ENCODE measurements at places on chromosomes 12 and 14. TPM values are rescaled to one million over a fixed set of nuclear protein-coding genes. Genes with fewer than 3 reads are reported as not detected.

The PDE3A gene
- total RNA-seq: not detected

The CCDC88C gene
- 7.4 TPM for total RNA-seq

The MNAT1 gene
- total RNA-seq: 79.7 TPM

The ACVR1B gene
- 13.4 TPM for total RNA-seq

The METTL25 gene
- total RNA-seq: 2.2 TPM

The NANOG gene
- not detected for total RNA-seq

The C12orf42 gene
- total RNA-seq: not detected

The PMEL gene
- total RNA-seq: 12.6 TPM

The GON7 gene
- total RNA-seq: 6.4 TPM

The BEGAIN gene
- total RNA-seq: not detected

The LTBP2 gene
- 121 TPM for total RNA-seq

The KMT2D gene
- 94.0 TPM for total RNA-seq

The MANSC4 gene
- not detected for total RNA-seq

The KRT77 gene
- not detected for total RNA-seq

The VPS29 gene
- 78.3 TPM for total RNA-seq

The CNTN1 gene
- 0.37 TPM for total RNA-seq

The SALL2 gene
- 10.9 TPM for total RNA-seq

The RIPK3 gene
- total RNA-seq: 6.4 TPM

The ZNF268 gene
- total RNA-seq: 14.7 TPM

The FOXM1 gene
- total RNA-seq: 225 TPM

The KITLG gene
- total RNA-seq: 15.8 TPM

The DHH gene
- total RNA-seq: 0.28 TPM

The TAS2R10 gene
- 1.4 TPM for total RNA-seq

The HEBP1 gene
- total RNA-seq: 148 TPM

The EFCAB11 gene
- 8.4 TPM for total RNA-seq

The WBP11 gene
- 124 TPM for total RNA-seq

The DPF3 gene
- total RNA-seq: not detected

The SERPINA10 gene
- total RNA-seq: not detected
